Naive thymus-derived CD8-positive, alpha-beta T cell (primary cell): ENCODE measurements at places on chromosomes 6 and 20. TPM values are rescaled to one million over a fixed set of nuclear protein-coding genes. Genes with fewer than 3 reads are reported as not detected.

DNA sequence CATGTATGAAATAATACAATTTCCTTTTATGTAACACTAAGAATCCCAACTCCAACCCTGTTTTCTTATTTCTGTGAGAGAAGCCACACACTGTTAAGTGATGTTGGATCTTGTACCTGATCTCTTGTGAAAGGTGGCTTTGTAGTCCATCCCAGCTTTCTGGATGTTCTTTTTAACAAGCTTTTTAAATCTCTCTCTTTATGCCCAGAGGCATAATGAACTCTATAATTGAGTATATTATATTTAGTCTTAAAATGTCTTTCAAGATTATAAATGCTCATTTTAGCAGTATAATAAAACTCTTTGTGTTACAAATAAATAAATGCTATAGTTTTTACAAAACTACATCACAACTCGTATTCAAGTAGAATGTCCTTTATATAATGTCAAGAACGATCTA is 922.1 kb downstream of the EPHA7 start:
- DNase-seq: no peak
- no peaks in the 10 kb centered on the region for H3K27me3 ChIP-seq
- no peaks in the 10 kb centered on the region for H3K4me1 ChIP-seq
- no peak overlapping the region for H3K4me3 ChIP-seq
- no peaks in the 10 kb centered on the region for H3K36me3 ChIP-seq

DNA sequence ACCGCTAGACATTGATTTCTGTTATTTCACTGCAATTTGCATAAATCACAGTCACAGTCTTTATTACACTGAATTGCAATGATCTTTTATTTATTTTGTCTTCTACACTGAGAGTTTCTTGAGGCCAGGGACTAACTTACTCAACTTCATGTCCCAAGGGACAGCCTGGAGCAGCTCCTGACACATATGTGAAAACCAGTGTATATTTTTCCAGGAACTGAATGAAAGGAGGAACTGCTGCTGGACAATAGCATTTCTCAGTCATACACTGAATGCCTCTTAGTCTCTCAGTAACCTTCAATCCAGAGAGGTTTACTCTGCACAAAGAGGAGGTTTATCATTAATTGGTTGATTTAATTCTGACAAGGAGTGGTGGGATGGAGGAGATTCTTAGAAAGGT is 5.9 kb downstream of the F13A1 start:
- no peak overlapping the region for H3K4me3 ChIP-seq
- no peaks in the 10 kb centered on the region for H3K36me3 ChIP-seq
- peaks cover 3% of the 10 kb centered on the region for H3K4me1 ChIP-seq
- H3K27ac ChIP-seq: no peak overlapping the region
- peaks cover 34% of the 10 kb centered on the region for H3K27me3 ChIP-seq

DNA sequence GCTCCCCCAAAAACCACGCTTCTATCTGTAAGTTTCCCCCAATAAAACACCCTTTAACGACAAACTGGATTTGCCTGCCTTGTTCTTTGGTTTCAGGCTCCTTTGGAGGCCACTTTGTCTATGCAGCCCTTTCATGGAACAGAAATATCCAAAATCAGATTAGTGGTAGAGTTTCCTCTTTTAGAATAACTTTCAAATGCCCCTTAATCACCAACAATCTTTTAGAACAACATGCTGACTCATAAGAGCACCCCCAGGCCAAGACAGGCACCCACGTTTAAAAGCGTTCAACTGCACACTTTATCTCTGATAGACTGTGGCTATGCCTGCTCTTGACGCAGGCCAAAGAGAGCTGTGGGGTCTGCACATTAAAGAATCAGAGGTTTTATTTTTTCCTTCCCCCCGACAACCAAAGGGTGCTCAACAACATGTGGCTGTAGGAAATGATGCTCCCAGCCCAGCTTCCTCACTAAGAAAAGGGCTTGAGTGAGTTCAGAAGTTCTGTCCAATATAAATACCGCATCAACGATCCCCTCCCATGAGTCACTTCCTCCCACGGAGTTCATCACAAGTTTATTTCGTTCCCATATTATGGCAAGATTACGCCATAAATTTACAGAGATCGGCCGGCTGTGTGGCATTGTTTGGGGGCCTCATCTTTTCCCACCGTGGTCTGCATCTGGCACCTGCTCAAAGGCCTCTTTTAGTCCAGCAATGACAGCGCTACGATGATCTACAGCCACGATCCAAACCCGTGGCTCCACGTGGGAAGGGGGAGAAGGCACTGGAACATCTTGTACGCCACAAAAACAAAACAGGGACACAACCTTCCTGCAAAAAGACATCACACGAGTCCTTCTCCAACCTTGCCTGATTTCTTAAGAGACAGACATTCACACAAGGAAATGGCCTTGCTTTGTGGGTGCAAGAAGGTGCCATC is 88.8 kb upstream of the NFATC2 start:
- no peak for DNase-seq
- H3K36me3 ChIP-seq: no peaks in the 10 kb centered on the region
- peak overlapping the region; percentile 36 for H3K4me3 ChIP-seq
- H3K27ac ChIP-seq: no peak overlapping the region
- H3K4me1 ChIP-seq: no peaks in the 10 kb centered on the region

DNA sequence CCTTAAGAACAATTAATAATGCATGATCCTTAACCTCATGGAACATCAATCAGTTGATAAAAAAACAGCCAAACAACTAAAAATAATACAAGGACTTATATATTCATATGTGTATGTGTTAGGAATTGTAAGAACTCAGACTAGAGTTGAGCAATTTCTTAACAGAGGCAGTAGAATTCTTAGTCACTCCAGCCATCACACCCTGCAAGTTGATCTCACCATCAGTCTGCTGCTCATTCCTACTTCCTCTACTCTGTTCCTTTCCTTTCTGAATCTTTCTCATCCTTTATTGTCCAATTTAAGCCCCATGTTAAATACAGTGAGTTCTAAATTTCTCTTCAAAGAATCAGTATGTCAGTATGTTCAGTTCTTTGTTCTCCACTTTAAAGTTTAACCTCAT is 2.6 kb downstream of the ZNF165 start:
- peaks cover 19% of the 10 kb centered on the region for H3K36me3 ChIP-seq
- peak overlapping the region; percentile 20 for H3K27ac ChIP-seq
- H3K27me3 ChIP-seq: no peaks in the 10 kb centered on the region

DNA sequence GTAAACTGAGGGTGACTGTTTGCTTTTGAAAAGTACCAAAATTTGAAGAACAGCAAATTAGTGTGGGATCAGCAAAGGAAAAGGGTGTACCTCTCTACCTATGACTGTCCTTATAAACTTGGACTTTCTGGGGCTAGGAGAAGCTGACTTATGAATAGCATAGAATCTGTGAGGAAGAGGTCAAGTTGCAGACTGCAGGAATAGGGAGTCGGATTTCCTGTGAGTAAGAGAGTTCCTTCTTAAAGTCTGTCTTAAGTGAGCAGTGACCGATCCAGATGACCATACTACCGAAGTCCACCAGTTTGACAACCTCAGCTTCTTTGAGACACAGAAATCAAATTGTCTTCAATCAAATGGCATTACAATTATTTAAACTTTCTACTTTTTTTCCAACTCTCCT is 708.7 kb downstream of the UTRN start:
- H3K4me3 ChIP-seq: no peak overlapping the region
- H3K4me1 ChIP-seq: no peaks in the 10 kb centered on the region
- no peak for DNase-seq
- H3K27me3 ChIP-seq: peaks cover 23% of the 10 kb centered on the region
- no peak overlapping the region for H3K27ac ChIP-seq

GRCh38 chr6:912871-913835 is 220.2 kb upstream of the EXOC2 start:
- peaks cover 35% of the 10 kb centered on the region for H3K27me3 ChIP-seq
- no peak for DNase-seq
- no peaks in the 10 kb centered on the region for H3K4me1 ChIP-seq
- no peak overlapping the region for H3K4me3 ChIP-seq
- H3K27ac ChIP-seq: no peak overlapping the region

- DNase-seq: no peak
- H3K4me1 ChIP-seq: peaks cover 69% of the 10 kb centered on the region
- peaks cover 36% of the 10 kb centered on the region for H3K36me3 ChIP-seq
- no peaks in the 10 kb centered on the region for H3K27me3 ChIP-seq
Observed at GRCh38 chr6:158642097-158642601, 2.4 kb downstream of the DYNLT1 start.

GRCh38 chr6:145278163-145278807 is 457.0 kb downstream of the EPM2A start:
- DNase-seq: no peak
- H3K27me3 ChIP-seq: no peaks in the 10 kb centered on the region
- H3K4me3 ChIP-seq: no peak overlapping the region
- no peaks in the 10 kb centered on the region for H3K36me3 ChIP-seq

DNA sequence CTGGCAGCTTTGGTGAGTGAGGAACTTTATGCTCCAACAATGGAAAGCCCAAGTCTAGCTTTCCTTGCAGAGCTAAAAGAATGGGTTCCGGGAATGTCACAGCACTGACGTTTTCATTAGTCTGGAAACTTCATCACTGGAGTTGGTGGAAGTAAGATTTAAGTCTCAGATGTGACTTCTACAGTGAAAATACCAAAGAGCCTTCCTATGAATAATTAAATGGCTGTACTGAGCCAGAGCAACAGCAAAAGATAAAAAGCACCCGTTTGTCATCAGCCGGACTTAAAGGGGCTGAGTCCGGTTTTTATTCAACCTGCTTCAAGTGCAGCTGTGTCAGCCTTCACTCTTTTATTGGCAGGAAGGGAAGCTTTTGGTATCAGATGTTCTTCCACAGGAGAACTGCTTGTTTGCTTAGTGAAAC is 46.5 kb upstream of the SHLD1 start:
- DNase-seq: no peak
- no peak overlapping the region for H3K4me3 ChIP-seq
- no peaks in the 10 kb centered on the region for H3K27me3 ChIP-seq
- H3K4me1 ChIP-seq: no peaks in the 10 kb centered on the region
- no peaks in the 10 kb centered on the region for H3K36me3 ChIP-seq

GRCh38 chr6:12483712-12484111 is 193.6 kb downstream of the EDN1 start:
- H3K36me3 ChIP-seq: peaks cover 5% of the 10 kb centered on the region
- DNase-seq: no peak
- H3K4me3 ChIP-seq: peak overlapping the region; percentile 75
- peaks cover 3% of the 10 kb centered on the region for H3K27me3 ChIP-seq

GRCh38 chr6:78243519-78243918 is 590.7 kb downstream of the MEI4 start:
- H3K36me3 ChIP-seq: no peaks in the 10 kb centered on the region
- H3K4me3 ChIP-seq: no peak overlapping the region
- no peaks in the 10 kb centered on the region for H3K27me3 ChIP-seq

DNA sequence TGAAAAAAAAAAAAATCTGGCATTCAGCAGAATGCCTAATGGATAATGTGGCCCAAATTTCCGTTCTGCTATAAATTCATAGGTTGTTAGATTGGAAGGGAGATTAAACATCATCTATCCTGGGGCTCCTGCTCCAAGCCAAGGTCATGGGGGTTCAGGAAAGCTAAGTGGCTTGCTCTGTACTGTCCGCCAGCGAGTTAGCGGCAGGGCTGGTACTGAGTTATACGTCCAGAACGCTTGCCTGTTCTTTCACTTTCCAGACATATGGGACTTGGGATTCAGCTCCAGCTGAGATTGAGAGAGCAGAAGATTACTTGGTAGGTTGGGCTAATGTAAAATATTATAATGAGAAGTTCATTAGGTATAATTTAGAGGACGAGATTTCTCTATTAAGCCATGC is 858 bp downstream of the RWDD1 start:
- H3K4me1 ChIP-seq: peaks cover 31% of the 10 kb centered on the region
- peak overlapping the region; percentile 93 for H3K4me3 ChIP-seq
- H3K36me3 ChIP-seq: no peaks in the 10 kb centered on the region
- no peaks in the 10 kb centered on the region for H3K27me3 ChIP-seq

- H3K27ac ChIP-seq: no peak overlapping the region
- no peaks in the 10 kb centered on the region for H3K36me3 ChIP-seq
- peaks cover 2% of the 10 kb centered on the region for H3K4me1 ChIP-seq
- DNase-seq: no peak
- peaks cover 1% of the 10 kb centered on the region for H3K27me3 ChIP-seq
Observed at GRCh38 chr20:36540551-36541211, 638 bp upstream of the MYL9 start.

- H3K27ac ChIP-seq: peak overlapping the region; percentile 92
- no peak for DNase-seq
- peak overlapping the region; percentile 78 for H3K4me3 ChIP-seq
- H3K4me1 ChIP-seq: peaks cover 32% of the 10 kb centered on the region
Observed at GRCh38 chr6:111121789-111122350, 34.6 kb downstream of the SLC16A10 start.

- no peaks in the 10 kb centered on the region for H3K4me1 ChIP-seq
- peak overlapping the region; percentile 57 for H3K27ac ChIP-seq
- no peak overlapping the region for H3K4me3 ChIP-seq
- DNase-seq: no peak
- H3K27me3 ChIP-seq: peaks cover 13% of the 10 kb centered on the region
Observed at GRCh38 chr20:38342216-38342615, 4.1 kb upstream of the LBP start.

GRCh38 chr6:29685718-29686326 is 4.9 kb upstream of the ZFP57 start:
- no peak overlapping the region for H3K27ac ChIP-seq
- H3K36me3 ChIP-seq: no peaks in the 10 kb centered on the region
- no peaks in the 10 kb centered on the region for H3K4me1 ChIP-seq
- no peak overlapping the region for H3K4me3 ChIP-seq

- H3K27ac ChIP-seq: no peak overlapping the region
- H3K36me3 ChIP-seq: peaks cover 11% of the 10 kb centered on the region
- no peaks in the 10 kb centered on the region for H3K4me1 ChIP-seq
- DNase-seq: no peak
- H3K4me3 ChIP-seq: no peak overlapping the region
Observed at GRCh38 chr6:107083047-107083768, 32.1 kb downstream of the BEND3 start.

- H3K27me3 ChIP-seq: no peaks in the 10 kb centered on the region
- peaks cover 41% of the 10 kb centered on the region for H3K4me1 ChIP-seq
- no peak overlapping the region for H3K27ac ChIP-seq
- H3K4me3 ChIP-seq: no peak overlapping the region
- H3K36me3 ChIP-seq: peaks cover 4% of the 10 kb centered on the region
Observed at GRCh38 chr6:16653226-16653625, 108.0 kb downstream of the ATXN1 start.

DNA sequence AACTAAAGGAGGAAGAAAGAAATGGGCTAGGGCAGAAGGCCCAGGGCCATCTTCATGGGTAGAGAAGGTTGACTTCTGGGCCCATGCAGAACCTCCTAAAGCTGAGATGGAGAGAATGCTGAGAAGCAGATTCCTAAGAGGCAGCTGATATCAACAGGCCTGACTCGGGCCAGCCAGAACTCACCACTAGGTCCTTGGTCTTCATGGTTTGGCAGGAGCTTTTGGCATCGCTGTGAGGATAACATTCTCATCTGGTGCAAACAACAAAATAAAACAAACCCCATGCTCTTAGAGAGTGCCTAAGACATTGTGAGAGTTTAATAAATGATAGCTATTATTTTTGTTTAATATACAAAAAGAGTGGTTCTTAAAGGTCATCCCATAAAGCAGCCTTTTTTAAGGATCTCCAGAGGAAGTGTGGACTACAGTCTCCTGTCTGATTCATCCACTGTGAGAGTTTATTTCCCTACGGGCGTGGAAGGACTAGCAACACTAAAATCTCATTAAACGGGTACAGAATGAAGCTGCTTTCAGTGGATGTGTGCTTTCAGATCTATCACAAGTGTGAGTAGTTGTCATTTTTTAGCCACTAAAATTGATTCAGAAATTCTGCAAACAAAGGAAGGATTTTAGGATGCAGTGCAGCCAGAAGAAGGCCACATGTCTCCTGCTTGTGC is 160.0 kb downstream of the PLCB4 start:
- no peaks in the 10 kb centered on the region for H3K27me3 ChIP-seq
- H3K36me3 ChIP-seq: no peaks in the 10 kb centered on the region
- H3K4me3 ChIP-seq: no peak overlapping the region
- no peaks in the 10 kb centered on the region for H3K4me1 ChIP-seq

SNRPB gene
- total RNA-seq: 99.0 TPM

UBR2 gene
- 49.6 TPM for total RNA-seq

NRN1 gene
- 0.65 TPM for total RNA-seq

ETV7 gene
- total RNA-seq: not detected

CALHM5 gene
- not detected for total RNA-seq

MARCKS gene
- 2.5 TPM for total RNA-seq

ZNF311 gene
- total RNA-seq: 0.49 TPM

APMAP gene
- 46.0 TPM for total RNA-seq
